ENCODE measurements at places on chromosomes 2 and 18.

DNA sequence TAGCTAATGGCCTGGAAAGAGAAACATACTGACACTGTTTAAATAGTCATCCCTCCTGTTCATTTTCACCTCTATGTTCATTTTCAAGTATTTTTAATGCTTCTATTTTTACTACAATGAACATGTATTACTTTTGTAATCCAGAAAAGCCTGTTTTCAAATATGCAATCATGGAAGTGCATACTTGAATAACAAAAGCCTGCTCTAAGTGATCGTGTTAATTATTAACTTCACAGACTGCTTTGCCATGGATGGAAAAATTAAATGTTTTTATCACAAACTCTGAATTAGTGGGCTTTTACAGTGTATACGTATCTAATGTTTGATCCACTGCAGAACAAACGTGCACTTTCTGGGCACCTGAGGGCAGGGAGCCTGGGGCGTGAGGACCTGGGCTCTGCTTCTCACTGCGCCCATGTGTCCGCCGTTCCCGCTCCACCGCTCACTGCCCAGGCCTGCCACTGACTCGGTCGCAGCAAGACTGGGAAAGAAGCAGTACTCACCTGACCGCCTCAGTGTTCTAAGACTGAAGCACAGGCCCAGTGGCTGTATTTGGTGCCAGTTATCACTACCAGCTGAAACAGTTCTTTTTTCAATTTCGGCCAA, 80.6 kb downstream of the UXS1 start:
- peaks cover 16% of the 10 kb centered on the region for H3K36me3 ChIP-seq
- no peak overlapping the region for H3K27ac ChIP-seq
- peaks cover 6% of the 10 kb centered on the region for H3K4me1 ChIP-seq
- no peak overlapping the region for H3K4me3 ChIP-seq

GRCh38 chr2:215870986-215871385, 142.4 kb downstream of the MREG start:
- H3K4me1 ChIP-seq = no peaks in the 10 kb centered on the region
- no peaks in the 10 kb centered on the region for H3K36me3 ChIP-seq
- peaks cover 9% of the 10 kb centered on the region for H3K27me3 ChIP-seq
- H3K27ac ChIP-seq = no peak overlapping the region
- H3K4me3 ChIP-seq = no peak overlapping the region

GRCh38 chr2:215548714-215549113, 112.8 kb upstream of the FN1 start:
- no peaks in the 10 kb centered on the region for H3K4me1 ChIP-seq
- H3K36me3 ChIP-seq = no peaks in the 10 kb centered on the region
- H3K4me3 ChIP-seq = no peak overlapping the region
- no peak overlapping the region for H3K27ac ChIP-seq
- no peaks in the 10 kb centered on the region for H3K27me3 ChIP-seq

- H3K4me1 ChIP-seq = no peaks in the 10 kb centered on the region
- H3K27me3 ChIP-seq = peaks cover 2% of the 10 kb centered on the region
- H3K4me3 ChIP-seq = no peak overlapping the region
- no peak overlapping the region for H3K27ac ChIP-seq
- DNase-seq = no peak
These were observed 129.9 kb upstream of the HAAO start for GRCh38 chr2:42922293-42922692.

All from naive B cell (primary cell).